Stimulated activated naive CD8-positive, alpha-beta T cell treated with anti-CD3 and anti-CD28 coated beads, Interleukin-15, amount 100 ng/mL, for 72 hours (primary cell): ENCODE measurements at places on chromosomes 7 and 10.

DNA sequence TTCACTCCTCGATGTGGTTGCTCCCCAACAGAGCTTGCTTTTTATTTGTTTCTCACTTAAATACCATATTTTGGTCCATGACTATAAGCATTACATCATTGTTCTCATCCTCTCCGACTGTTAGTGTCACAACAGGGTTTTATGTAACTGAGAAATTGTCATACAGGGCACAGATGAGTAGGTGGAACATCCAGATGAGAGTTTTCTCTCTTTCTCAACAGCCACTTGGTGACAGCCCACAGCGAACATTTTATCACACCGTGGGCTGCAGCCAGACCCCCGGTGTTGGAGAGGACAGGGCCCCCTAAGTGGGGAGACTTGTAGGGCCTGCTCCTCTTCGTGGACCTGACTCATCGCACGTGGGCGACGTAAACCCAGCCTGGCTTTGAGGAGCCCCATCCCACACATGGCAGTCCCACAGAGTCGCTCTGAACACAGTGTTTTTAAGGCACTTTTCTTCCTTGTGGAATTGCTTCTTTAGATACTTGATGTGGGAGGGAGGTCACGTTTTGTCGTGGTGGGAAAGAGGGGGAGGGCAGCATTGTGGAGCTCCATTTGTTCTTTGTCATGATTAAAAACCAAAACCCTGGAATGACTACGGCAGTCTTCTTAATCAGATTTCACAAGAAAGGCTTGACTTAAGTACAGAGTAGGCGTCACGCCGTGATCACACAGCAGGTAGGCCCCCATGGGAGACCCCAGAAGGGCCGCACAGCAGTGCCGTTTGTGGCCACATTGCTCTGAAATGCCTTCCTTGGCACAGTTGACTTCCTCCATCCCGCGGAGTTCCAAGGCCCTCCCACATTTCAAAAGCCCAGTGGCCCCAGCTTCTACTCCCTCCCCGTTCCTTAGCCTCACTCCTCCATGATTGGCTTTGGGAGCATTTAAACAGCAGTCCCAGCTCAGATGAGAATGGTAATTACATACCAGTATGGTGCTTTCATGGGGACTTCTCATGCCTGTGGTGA, 220.6 kb downstream of the CCDC3 start:
- DNase-seq = no peak

- DNase-seq = no peak
Observed at GRCh38 chr10:2895594-2896196, 171.7 kb upstream of the PFKP start.

DNA sequence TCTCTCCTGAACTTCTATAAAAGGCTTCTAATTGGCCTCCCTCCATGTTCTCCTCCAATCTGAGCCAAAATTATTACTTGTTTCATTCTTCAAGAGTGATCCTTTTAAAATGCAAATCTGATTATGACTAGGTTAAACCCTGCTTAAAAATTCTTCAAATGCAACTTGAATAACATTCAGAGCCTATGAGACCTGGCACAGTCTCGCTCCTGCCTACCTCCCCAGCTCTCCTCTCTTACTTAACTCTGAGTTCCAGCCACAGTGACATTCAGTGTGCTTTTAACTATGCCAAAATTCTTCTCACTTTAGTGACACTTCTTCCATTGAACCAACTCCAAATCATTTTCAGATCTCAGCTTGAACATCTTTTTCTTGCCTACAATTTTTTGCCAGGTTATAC, 68.8 kb downstream of the TMEM168 start:
- DNase-seq = no peak

GRCh38 chr7:51314726-51315125, 1.9 kb downstream of the COBL start:
- no peak for DNase-seq

- DNase-seq = no peak
Observed at GRCh38 chr7:143222782-143223181, 945 bp downstream of the TAS2R40 start.

DNA sequence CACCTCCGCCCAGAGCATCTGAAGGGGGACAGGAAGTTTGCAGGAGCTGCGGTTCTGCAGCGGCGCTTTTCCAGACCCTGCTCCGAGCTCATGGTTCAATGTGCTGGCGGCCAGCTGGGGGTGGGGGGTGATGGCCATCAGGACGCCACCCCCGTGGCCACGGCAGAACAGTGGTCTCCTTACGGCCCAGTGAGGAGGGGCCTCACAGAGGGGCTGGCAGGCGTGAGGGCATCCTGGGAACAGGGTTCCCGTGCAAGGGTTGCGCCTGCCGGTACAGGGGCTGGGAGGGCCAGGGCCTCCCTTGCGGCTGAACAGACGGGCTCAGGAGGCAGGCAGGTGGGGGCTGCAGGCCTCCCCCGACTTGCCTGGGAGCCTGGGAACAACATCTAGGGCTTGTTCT, 39.0 kb upstream of the GNA12 start:
- no peak for DNase-seq

DNA sequence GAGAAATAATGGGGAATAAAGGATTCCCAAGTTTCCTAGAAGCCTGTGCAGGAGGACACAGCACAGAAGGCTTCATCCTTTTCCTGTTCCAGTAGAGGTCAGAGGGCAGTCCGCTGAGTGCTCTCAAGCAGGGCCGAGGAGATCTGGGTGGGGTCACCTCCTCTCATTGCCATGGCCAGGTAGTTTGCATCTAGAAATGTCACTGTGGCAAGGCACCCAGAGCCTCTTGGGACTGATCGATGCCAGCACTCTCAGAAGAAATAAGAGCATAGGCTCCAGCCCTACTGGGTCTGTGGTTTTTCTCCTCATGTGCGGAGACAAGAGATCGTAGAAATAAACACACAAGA, 7.9 kb downstream of the NUB1 start:
- DNase-seq = no peak

- peak; percentile 69 for DNase-seq
Observed at GRCh38 chr7:100476903-100477870, 1.8 kb downstream of the TSC22D4 start.

- no peak for DNase-seq
Observed at GRCh38 chr10:92993699-92994272, 66.8 kb upstream of the CYP26C1 start.

GRCh38 chr10:11326913-11327616, 284.4 kb downstream of the USP6NL start:
- no peak for DNase-seq

DNA sequence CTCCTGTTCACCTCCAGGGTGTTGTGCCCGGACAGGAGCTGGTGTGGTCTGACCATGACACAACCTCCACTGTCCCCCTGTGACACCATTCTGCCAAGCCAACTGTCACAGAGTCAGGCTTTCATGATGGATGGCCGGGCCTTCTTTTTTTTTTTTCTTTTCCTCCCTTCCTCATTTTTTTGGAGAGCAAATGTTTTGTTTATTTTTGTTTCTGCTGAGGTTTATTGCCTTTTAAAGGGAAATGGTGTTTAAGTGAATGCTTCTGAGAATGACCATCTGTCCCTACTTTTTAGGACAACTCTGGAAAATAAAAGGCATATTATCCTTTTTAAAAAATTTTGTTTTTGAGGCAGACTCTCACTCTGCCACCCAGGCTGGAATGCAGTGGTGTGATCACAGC, 115.1 kb upstream of the NPS start:
- no peak for DNase-seq

DNA sequence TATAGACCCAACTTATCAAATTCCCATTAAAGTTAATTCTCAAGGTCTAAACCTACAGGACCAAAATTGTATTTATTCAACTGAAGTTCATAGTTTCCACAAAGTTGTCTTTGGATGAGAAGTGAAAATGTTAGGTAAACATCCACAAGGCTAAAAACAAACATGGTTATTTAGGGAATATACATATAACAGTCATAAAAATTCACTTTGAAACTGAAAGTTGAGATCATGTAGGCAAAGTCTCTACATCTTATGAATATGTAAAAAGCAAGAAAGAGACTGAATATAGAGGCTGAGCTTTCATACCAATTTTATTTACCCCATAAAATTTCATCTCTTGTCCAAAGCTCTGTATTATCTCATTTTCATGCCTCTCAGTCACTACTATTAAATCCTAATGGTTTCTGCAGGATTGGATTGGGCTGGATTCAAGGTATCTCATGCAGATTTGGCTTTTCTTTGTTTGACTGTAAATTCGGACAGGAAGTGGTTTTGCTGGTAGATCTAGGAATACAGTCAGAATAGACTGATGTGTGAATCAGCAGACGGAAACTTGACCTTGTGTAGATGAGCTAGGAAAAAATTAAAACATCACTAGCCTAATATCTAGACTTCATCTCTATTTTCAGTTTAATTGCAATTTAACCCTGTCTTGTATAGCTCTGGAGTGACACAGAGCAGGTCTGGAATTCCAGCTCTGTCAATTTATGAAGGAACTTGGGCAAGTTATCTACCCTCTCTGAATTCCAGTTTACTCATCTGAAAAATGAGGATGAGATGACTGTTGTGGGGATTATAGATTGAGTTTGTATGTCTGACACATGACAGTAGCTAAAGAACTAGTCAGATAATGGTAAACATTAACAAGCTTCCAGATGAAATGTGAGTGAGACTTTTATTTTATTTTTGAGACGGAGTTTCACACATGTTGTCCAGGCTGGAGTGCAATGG, 27.3 kb upstream of the SKAP2 start:
- no peak for DNase-seq

DNA sequence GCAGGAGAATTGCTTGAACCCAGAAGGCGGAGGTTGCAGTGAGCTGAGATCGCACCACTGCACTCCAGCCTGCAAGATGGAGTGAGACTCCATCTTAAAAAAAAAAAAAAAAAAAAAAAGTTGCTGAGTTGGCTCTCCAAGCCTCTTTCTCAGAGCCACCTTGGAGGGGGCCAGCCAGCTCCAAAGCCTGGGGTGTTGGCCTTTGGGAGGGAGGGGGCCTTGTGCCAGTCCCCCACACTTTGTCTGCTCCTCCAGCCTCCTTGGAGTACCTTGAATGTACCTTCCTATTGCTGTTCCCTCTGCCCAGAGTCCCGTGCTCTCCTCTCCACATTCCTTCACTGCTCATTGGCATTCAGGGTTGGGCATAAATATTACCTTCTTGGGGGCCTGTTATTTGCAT, 62.4 kb downstream of the GRK5 start:
- no peak for DNase-seq

GRCh38 chr10:43452356-43452914, 15.5 kb downstream of the ZNF487 start:
- peak; percentile 24 for DNase-seq

DNA sequence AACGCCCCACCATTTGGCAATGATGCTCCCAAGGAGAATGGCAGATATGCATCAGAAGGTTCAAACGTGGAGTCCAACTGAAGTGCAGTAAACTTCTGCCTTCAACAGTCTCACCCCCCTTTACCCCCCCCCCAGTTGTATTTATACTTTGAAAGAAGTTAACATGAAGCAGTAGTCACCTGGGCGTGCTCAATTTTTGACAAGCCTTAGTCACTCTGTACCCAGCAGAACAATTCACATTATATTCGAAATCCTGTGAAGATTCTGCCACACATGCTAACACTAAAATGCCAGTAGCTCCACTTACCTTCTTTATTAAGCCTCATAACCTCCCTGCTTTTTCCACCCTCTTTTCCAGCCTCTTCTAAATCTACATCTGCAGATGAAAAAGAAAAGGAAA, 894 bp downstream of the ATXN7L1 start:
- DNase-seq = no peak

GRCh38 chr7:36149694-36150452, 3.2 kb upstream of the EEPD1 start:
- DNase-seq = no peak

DNA sequence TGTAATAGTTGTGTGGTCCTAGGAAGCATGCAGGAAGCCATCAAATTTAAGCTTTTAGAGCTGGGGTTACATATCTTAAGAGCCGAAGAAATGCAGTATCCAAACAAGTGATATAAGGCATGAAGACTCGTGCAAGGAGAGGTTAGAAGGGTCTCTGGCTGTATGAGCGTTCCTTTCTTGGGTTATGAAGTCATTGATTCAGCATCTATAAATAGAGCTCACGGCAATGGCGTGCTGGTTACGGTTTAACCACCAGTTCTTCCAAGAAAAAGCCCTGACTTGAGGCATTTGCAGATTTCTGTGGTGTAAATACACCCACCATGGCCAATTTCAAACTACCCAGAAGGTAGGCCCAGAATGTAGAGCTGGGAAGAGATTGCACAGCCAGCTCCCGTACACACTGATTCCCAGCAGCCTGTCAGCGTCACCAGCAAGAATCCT, 72.0 kb upstream of the KAT6B start:
- DNase-seq = no peak

DNA sequence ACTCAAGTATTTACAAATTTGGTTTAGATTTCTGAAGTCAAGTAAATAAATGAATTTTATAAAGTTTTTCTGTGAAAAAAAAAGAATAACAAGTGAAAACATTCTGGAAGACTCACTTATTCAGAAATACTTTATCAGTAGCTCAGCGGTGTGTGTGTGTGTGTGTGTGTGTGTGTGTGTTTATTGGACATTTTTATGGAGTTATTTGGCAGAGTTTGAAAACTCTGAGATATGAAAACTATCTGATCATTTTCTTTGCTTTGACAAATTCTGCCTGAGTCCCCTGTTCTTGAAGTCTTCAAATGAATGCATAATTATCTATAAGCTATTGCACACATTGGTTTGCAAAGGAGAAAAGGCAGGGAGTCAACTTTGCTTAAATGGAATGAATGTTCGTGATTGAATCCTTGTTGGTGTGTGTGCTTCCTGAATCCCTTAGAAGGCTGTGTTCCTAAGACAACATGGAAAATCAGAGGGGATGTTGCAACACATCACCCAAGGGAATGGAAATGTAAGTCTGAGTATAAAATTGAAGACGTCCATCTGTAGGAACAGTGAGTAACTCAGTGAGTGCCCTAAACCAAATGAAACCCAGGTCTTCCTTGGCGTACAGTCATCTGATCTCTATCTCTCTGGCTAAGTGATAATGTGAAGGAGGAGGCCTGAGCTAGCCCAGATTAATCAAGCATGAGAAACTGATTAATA, 160.9 kb downstream of the REEP3 start:
- DNase-seq = no peak

- DNase-seq = no peak
Observed at GRCh38 chr10:28400681-28401080, 97.8 kb upstream of the MPP7 start.

- no peak for DNase-seq
Observed at GRCh38 chr7:26168458-26169023, 16.5 kb downstream of the NFE2L3 start.

DNA sequence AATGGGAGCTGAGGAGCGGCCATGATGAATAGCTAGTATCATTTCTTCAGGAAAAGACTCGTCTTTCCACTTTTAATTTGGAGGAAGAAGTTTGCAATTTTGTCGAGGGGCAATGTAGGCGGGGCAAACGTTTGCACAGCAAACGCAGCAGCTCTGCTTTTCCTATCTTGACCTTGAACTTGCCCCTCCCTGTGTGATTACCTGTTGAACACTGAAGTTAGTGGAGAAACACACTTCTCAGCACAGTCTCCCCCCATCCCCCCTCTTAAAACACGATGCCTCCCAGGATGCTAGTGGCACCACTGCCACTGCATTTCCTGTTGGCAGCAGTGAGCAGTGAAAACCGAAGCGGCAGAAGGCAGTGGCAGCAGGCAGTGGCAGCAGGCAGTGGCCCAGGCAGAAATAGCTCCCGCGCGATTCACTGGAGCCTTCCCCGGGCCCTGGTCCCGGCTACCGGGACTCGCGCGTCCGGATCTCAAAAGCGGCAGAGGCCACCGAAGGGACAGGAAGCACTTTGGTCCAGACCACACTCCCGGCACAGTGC, at the start of gene EPDR1:
EPDR1 (plus strand) TSS at position 336 of the 544 bp plus-strand sequence. CDS start 300 bp downstream, outside the sequence.
- DNase-seq = no peak
